ENCODE measurements at places on chromosomes 6 and 20. TPM values are rescaled to one million over a fixed set of nuclear protein-coding genes. Genes with fewer than 3 reads are reported as not detected.

Gene MYB
- 0.14 TPM for total RNA-seq

Gene SNAP25
- not detected for total RNA-seq

Gene OVOL2
- not detected for total RNA-seq

Gene STMND1
- not detected for total RNA-seq

Gene PBOV1
- not detected for total RNA-seq

Gene FNDC11
- total RNA-seq: 0.40 TPM

Gene SLC12A5
- under 0.01 TPM for total RNA-seq

Data from thoracic aorta endothelial cell (primary cell).